A673 (cell line): ENCODE measurements at places on chromosomes 3 and 15.
A peak's percentile ranks its signal among the peaks of the same experiment; 100 is the strongest.

DNA sequence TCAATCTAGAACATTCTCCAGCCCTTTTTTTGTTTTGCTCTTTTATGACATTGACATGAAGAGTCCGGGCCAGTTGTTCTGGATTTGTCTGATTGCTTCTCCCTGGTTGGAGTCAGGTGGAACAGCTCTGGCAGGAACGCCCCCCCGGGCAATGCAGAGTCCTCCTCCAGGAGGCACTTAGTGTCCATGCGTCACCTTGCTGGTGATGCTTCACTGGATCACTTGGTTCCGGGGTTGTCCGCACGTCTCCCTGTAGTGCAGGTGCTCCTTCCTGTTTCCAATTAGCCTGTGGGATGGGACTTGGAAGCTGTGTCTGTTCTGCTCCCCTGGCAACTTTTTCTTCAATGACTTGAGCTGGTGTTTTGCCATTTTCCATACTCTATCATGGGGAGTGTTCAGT is 9.8 kb downstream of the CSK start:
- DNase-seq: no peak
- H3K27me3 ChIP-seq: no peaks in the 10 kb centered on the region
- no peak overlapping the region for H3K27ac ChIP-seq
- peaks cover 41% of the 10 kb centered on the region for H3K4me1 ChIP-seq
- H3K36me3 ChIP-seq: peaks cover 8% of the 10 kb centered on the region
- H3K4me3 ChIP-seq: no peak overlapping the region

GRCh38 chr3:88149101-88149508 is 654 bp upstream of the C3orf38 start:
- H3K27ac ChIP-seq: peak overlapping the region; percentile 95
- peak overlapping the region; percentile 78 for H3K4me3 ChIP-seq
- H3K36me3 ChIP-seq: peaks cover 13% of the 10 kb centered on the region
- H3K4me1 ChIP-seq: peaks cover 10% of the 10 kb centered on the region

DNA sequence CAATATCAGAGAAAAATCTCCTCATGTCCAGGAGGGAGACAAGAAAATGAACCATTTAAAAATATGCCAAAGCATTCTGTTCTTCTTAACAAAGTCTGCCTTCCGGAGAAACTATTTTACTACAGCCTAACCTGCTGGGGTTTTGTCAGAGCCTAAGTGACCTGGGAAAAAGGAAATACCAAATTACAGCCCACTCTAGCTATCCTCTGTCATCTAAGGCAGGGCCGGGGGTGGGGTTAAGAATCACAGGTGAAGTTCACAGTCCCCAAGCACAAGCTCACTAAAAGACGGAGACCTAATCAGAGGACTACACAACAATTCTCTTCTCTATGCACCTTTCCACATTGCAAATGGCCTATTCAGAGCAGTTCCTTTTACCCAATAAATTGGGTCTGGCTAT is 116.6 kb downstream of the TRIM42 start:
- no peak for DNase-seq
- H3K4me3 ChIP-seq: no peak overlapping the region
- H3K27ac ChIP-seq: no peak overlapping the region
- no peaks in the 10 kb centered on the region for H3K4me1 ChIP-seq
- H3K36me3 ChIP-seq: no peaks in the 10 kb centered on the region

DNA sequence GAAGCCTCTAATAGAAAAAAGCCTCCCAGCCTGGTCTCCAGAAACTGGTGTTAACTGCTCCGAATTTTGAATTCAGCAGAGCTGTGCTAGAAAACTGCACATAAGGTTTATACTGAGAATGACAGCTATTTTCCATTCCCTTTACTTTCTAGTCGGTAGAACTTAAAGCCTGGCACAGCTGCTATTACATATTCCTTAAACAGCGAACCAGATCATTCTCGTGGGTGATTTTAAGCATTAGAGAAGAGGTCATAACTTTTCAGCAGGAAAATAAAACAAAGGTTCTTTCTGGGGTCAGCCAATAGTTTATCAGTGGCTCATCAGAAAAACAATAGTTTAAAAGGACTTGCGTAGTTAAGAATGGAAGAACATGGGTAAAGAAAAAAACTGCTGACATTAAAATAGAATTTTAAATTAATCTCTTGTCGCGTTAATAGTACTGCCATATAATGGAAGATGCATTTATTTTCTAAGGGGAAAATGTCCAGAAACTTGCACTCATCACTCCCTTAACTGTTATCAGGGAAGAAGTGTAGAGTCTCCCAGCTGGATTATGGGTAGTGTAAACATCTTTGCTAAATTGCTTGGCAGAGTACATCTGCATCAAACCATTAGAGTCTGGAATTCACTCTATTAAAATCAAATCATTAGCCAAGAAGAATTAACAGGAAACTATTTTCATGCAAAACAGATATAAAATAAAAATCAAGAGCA is 7.9 kb downstream of the VGLL4 start:
- peaks cover 54% of the 10 kb centered on the region for H3K4me1 ChIP-seq
- DNase-seq: no peak
- no peak overlapping the region for H3K4me3 ChIP-seq

- no peak for DNase-seq
- no peak overlapping the region for H3K27ac ChIP-seq
- no peaks in the 10 kb centered on the region for H3K27me3 ChIP-seq
- H3K4me3 ChIP-seq: no peak overlapping the region
These were observed 21.7 kb downstream of the NUSAP1 start for GRCh38 chr15:41354371-41354770.

- no peak overlapping the region for H3K4me3 ChIP-seq
- no peak for DNase-seq
- peak overlapping the region; percentile 72 for H3K27ac ChIP-seq
- peaks cover 21% of the 10 kb centered on the region for H3K4me1 ChIP-seq
- no peaks in the 10 kb centered on the region for H3K27me3 ChIP-seq
- peaks cover 12% of the 10 kb centered on the region for H3K36me3 ChIP-seq
These were observed 28.1 kb downstream of the CLK3 start for GRCh38 chr15:74643665-74644204.

- no peaks in the 10 kb centered on the region for H3K36me3 ChIP-seq
- no peaks in the 10 kb centered on the region for H3K27me3 ChIP-seq
- DNase-seq: no peak
- no peaks in the 10 kb centered on the region for H3K4me1 ChIP-seq
- no peak overlapping the region for H3K27ac ChIP-seq
These were observed 79.3 kb downstream of the NEK10 start for GRCh38 chr3:27289769-27290413.

DNA sequence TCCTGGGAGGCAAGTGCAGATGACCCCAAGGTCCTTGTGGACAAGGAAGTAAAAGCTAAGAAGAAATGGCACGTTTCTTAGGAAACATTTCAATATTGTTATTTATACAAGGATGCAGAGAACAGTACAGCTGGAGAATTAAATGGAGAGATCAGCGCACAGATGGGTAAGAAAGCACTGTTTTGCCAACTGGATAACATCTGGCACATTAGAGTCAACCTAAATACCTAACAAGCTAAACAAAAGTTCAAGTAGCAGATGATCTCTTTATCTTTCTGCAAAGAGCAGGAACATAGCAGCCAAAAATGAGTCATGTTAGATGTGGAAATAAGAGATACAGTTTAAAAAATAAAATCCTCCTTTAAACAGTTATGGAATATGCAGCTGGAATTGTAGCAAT is 15.7 kb upstream of the DPPA4 start:
- DNase-seq: no peak
- no peak overlapping the region for H3K27ac ChIP-seq
- H3K4me1 ChIP-seq: no peaks in the 10 kb centered on the region
- no peak overlapping the region for H3K4me3 ChIP-seq

DNA sequence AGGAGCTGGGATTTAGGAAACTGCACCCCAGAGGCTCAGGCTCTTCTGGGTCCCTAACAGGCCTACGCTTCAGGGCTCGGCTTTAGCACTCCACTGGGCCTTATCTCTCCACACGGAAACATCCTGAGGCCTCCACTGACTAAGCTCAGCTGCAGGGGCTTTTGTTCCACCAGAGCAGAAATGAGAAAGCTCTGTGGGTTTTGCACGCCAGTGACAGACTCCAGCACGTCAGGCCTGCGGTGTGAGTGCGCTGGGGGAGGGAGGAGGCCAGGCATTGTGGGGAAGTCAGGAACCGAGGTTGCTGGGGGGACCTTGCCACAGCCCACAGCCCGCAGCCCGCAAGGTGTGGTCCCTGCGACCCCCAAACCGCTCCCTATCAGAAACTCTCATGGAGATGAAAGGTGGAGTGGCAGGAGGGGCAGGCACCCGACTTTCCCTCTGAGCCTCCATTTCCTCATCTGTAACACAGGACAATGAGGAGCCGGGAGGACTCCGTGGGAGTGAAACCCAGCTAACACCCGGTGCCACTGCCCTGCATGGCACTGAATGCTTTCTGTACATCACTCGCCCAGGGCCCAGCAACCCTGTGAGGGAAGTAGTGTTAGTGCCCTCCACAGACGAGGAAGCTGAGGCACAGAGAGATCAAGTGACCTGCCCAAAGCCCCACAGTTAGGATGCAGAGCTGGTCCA is 106.5 kb downstream of the TPRA1 start:
- H3K36me3 ChIP-seq: no peaks in the 10 kb centered on the region
- no peak overlapping the region for H3K27ac ChIP-seq
- H3K4me3 ChIP-seq: no peak overlapping the region
- H3K4me1 ChIP-seq: no peaks in the 10 kb centered on the region
- DNase-seq: no peak

DNA sequence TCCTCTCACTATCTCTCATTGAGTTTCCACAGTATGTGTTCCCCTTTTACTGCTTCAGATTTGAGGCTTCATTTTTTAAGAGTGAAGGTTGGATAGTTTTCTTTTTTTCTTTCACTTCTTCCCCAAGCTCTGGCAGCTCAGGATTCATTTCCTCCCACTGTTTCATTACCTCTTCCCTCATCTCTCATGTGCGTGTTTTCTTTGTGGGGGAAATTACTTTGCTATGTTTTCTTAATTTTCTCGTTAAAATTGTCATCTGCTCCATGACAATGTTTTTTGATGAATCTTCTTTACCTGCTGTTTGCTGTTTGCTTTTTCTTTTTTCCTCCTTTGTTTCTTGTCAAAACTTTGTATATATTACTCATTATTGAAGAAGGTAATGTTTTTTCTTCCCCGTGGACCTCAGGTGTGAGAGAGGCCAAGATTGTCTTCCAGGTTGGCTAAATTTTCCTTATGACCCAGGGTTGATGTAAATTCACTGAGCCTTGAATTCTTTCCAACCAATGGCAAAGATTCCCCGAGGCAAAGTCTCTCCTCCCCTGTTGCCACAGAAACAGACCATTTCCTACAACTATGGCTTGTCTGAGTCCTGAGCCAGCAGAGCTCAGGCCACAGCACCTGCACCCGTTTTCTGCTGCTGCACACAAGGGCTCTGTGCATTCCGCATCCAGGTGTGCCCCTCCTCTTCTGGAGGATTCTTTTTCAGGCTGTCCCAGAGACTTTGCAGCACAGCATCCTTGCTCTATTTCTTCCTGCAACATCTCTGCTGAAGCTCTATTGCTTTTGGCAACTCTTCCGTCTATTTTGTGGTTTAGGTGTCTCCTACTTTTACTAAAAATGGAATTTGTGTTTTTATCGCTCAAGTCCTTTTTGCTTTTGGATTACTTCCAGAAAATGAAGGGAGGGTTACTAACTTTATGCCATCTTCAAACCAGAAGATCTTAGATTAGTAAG is 66.1 kb downstream of the NOX5 start:
- H3K36me3 ChIP-seq: no peaks in the 10 kb centered on the region
- H3K27me3 ChIP-seq: no peaks in the 10 kb centered on the region
- peaks cover 62% of the 10 kb centered on the region for H3K4me1 ChIP-seq
- H3K4me3 ChIP-seq: peak overlapping the region; percentile 53
- DNase-seq: peak; percentile 67
- H3K27ac ChIP-seq: peak overlapping the region; percentile 93

- peak; percentile 42 for DNase-seq
- no peaks in the 10 kb centered on the region for H3K36me3 ChIP-seq
- no peak overlapping the region for H3K27ac ChIP-seq
- peaks cover 13% of the 10 kb centered on the region for H3K4me1 ChIP-seq
- H3K27me3 ChIP-seq: no peaks in the 10 kb centered on the region
- no peak overlapping the region for H3K4me3 ChIP-seq
These were observed 21.7 kb downstream of the SH3BP5 start for GRCh38 chr3:15310491-15311370.

DNA sequence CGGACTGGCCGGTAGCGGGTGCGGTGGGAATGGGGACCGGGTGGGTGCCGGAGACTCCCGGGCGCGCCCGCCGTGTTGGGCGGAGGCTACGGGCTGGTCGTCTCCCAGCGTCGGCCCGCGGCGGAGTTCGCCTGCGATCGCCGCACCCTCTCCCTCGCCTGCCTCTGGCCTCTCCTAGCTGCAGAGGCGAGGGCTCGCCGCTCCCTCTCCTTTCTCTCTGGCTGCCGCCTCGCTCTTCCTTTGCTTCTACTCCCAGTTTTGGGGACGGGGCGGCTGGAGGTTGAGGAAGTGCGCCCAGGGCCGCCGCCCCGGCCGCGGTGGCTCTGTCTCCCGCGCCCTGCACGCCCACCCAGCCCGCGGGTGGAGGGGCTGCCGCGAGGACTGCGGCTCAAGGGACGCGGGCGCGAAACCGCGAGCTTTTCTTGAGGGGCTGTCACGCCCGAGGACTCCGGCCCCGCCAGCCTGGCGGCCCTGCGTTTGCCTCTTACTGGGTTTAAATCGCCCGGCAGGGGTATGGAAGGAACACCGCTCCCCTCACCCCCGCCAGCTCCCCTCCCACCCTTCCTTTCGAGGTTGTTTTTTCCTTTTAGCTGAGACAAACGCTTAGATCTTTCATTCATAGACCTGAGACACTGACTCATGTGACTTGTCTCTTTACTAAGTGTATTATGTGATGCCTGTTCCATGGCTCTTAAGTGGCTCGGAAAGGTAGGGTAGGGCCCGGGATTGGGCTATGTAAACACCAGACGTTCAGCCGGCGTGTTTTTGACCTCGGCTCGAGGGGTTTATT is 654 bp downstream of the PIK3CA start:
- no peaks in the 10 kb centered on the region for H3K36me3 ChIP-seq
- H3K4me3 ChIP-seq: peak overlapping the region; percentile 73
- H3K4me1 ChIP-seq: peaks cover 24% of the 10 kb centered on the region
- no peaks in the 10 kb centered on the region for H3K27me3 ChIP-seq

DNA sequence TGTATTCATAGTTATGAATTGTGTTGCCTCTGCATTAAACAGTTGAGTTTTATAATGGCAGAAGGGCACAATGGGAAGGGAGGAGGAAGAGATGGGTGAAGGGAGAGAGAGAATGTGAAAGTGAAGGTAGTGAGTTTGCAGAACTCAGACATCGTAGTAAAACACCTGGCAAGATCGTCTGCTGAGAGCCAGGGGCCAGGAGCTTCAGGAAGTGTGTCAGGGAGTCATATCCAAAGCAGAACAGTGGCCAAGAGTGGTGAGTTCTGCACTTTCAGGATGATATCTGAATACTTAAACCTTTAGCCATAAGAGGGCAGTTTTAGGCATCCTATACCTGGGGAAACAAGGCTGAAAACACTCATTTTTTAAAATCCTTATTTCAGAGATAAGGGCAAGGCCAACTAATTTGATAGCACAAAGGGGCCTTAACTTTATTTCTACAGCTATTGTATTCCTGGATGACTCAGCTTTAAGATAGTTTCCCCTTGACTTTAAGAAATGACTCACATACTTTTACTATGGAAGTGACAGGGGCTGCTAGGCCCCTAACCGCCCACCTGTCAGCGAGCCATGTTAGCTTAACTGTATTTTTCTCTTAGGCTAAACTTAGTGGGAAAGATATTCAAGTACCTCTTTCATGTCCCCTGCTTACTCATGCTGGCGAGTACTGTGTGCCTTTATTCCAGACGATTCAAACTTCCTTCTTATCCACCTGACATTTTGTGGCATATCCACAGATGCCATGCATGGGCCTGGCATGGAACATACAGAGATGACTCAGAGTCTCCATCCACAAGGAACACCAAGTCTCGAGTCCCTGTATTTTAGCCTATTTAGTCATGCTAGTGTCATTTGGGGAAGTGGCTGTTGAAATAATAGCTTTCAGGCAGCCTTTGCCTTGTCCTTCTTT is 53.9 kb downstream of the RLBP1 start:
- H3K27ac ChIP-seq: no peak overlapping the region
- H3K36me3 ChIP-seq: no peaks in the 10 kb centered on the region
- peak; percentile 34 for DNase-seq
- peaks cover 50% of the 10 kb centered on the region for H3K4me1 ChIP-seq
- H3K27me3 ChIP-seq: no peaks in the 10 kb centered on the region
- H3K4me3 ChIP-seq: no peak overlapping the region
